ENCODE measurements at places on chromosomes 2 and 18.

DNA sequence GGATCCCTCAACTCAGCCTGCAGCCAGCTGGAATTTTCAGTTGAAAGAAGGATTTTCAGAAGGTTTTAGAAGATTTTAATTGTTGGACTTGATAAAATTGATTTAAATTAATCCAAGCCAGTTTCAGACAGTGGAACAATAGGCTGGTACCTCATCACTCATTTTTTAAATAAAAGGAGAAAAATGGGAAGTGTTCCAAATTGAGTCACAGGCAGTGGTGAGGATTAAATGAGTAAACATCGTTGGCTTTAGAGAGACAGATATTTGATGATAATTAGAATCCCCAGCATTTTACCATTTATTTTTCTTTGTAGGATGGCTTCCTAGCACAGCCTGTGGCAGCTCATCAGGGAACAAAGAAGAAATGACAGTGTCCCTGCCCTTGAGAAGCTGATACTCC is 7.4 kb downstream of the CXCR4 start:
- DNase-seq = no peak

GRCh38 chr2:126643972-126644371 is 12.0 kb upstream of the GYPC start:
- no peak for DNase-seq

DNA sequence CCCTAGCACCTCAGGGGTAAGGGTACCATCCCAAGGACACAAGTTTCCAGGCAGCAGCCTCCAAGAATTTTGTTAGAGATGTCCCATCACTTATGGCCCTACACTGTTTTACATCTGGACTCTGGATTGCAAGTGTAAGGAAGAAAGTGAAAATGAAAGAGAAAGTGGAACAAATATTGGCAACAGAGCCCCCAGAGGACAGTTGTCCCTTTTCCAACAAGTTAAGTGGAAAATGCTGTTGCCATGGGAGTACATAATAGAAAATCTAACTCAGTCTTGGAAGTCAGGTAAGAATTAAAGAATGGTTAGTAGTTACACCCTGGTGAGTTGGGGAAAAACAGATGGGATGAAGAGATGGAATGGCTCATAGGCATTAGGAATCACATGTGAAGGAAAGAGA is 50.6 kb downstream of the TTC21B start:
- DNase-seq = no peak

GRCh38 chr2:7270011-7270431 is 352.8 kb downstream of the RNF144A start:
- DNase-seq = no peak

- DNase-seq = no peak
Observed at GRCh38 chr18:35348001-35348400, 3.8 kb upstream of the ZNF24 start.

DNA sequence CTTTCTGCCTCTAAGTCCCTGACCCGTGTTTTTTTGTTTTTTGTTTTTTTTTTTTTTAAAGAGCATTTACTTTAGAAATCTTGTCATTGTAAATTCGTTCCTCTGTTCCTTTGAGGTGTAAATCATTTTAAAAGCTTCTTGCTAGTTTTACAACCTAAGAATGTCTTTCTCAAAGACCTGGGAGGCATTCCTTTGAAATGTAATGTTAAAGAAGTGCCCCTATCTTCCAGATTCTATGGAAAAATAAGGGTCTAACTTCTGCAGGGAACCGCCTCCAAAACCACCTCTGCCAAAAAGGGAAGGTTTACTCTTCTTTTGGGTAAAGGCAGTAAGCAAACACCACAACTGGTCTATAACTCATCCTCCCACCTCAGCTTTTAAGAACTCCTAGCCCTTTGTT is 259.6 kb upstream of the ZNF804A start:
- no peak for DNase-seq

DNA sequence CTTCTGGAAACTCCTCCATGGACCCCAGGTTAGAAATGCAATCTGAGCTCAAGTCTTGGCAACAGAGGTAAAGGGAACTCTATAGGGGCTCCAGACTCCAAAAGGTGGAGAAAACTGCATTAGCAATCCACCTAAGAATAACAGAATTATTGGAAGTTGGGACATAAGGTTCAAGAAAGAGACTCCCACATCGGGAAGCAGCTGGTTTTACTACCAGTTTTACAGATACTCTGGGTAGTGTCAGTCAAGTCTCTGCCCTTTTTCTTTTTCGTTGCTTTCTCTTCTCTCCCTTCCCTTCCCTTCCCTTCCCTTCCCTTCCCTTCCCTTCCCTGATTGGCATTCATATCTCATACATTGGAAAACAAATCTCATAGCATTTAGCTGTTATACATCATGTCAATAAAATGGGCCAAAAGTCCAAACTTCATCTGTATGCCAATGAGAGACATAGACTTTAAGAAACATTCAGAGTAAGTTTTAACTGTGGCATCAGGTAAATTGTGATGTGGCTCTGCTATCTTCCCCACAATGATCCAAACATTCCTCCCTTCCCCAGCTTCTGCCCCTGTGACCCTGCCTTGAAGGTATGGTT is 166.7 kb downstream of the KCNE4 start:
- DNase-seq = no peak

DNA sequence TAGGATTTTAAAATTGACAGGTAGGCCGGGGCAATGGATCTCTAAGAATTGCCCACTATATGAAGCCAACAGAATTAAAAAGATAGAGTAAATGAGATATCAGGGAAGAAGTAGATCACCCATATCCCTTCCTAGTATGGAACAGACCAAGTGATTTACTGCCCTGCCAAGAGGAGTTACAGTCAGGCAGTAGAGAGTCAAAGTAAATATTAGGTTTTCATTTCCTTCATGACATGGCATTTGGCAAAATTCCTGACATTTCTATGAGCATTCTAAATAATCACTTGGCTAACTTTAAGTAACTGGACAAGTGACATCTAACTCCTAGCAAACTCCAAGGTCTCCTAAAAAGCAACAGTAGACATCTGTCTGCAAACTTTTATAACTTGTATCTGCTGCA is 33.5 kb downstream of the GALNT5 start:
- no peak for DNase-seq

DNA sequence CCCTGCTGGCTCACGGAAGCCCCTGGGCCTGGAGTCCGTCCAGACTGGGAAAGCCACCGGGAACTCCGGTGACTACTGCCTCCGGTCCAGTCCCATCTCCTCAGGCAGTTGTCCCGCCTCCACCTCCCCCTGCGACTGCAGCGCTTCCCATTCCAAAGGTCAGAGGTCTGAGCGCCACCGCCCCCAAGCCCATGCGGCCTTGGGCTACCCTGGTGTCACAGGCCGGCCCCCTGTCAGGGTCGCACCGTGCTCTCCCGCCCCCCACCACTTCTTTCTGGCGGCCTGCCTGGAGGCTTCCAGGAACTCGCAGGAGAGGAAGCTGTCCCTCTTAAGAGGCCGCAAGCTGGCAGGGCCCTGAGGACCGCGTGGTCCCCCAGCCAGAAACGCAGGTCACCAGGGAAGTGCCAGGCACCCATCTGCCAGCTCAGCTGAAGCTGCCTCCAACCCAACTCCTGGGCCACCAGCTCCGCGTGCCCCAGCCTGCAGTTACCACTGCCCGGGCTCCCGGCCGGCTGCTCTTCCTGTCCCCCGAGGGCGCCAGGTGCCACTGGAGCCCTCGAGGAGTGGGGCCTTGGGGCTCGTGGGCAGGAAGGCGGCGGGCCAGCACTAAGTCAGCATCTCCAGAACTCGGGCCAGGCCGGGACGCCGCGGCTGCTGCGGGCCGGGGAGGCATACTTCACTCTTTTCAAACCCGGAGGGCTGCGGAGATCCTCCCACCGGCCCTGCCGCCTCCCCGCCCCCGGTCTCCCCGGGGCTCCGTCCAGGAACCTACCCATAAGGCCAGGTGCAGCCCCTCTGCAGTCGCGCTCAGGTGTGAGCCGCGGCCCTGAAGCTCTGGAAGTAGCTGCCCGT is 83.3 kb upstream of the POMC start:
- no peak for DNase-seq

DNA sequence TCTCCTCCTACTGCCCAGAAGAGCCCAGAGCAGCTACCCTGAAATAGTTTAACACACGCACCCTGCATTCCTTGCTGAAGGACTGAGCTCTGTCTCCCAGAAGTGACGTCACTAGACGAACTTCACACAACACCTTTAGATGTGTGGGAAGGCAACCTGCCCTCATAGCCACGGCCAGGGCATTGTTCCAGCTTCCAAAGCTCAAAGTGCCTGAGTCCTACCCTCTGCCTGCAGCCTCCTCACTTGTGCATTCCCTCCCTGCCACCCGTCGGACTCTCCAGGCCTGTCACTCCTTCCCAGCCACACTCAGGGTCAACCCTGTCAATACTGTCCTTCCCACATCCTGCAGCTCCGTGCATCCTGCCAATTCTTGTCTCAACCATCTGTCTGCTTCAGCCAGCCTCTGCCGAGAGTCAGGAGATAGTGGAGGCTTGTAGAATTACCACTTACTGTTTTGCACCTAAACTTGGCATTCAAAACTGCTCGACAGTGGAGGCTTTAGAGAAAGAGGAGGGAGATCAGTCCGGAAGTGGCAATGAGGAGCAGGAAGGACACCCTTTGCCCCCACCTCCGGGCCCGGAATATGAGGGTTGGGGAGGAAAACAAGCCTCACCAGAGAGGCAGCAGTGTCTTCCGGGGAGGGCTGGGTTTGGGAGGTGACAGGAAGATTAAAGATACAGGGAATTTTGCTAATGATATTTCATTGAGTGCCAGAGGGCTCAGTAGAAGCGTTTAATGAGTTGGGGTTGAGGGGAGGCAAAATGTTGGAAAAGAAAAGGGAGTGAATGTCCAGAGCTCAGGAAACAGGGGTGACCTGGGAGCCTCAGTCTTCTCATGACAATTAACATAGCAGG is 72.3 kb upstream of the ATG16L1 start:
- DNase-seq = no peak

DNA sequence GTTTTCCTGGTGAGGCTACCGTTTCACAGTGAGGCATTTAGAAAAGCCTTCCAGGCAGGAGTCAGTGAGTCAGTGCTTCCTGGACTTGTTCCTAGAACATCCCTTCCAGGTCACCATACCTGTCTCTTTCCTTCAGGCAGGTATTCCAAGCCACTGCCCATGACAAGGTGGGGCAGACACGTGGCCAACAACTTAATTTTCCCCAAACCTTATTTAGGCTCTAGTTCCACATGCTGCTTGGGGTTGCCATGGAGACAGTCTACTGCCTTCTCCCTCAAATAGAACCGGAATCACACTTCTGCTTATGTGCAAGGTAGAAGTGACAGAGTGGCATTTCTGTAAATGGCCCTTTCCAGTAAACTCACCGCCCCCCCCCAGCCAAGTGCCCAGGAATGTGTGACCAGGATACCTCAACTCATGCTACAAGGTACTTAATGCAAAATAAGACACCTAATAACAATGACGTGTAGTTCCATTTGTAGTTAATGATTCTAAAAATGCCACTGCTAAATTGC is 258.3 kb downstream of the PRKCE start:
- DNase-seq = no peak

GRCh38 chr2:85737961-85738360 is 15.8 kb upstream of the ATOH8 start:
- no peak for DNase-seq

GRCh38 chr2:72989770-72990556 is 72.6 kb downstream of the EMX1 start:
- DNase-seq = no peak

DNA sequence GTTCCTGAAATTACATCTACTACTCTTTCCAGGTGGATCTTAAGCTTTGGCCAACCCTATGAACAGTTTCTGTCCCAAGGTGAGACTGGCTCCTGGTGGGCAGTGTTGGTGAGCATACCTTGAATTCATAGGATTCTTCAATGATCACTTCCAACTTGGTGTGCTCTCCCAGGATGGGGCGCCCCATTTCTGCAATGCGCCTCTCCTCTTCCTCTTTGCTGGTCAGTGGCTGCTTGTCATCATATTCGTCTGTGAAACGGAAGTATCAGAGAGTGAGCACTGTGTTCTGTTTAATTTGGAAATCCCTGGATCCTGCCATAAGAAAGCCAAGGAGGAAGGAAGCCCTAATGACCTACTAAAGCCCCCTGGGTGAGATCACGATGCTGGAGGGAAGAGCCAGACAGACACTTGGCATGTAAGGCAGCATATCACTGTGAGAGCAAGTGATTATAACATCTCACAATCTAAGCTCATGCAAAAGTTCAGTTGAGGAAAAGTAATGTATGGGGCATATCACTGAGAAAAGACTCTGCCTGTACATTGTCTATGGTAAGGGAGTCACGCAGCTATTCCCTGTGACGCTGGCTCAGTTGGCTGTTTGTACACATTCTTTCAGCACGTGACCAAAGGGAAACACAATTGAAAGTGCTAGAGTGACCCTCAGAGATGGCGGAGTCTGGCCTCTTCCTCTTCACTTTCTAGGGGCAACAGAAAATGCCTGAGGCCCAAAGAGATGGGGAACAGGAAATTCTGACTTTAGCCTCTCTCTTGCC is 287.0 kb downstream of the SLC8A1 start:
- no peak for DNase-seq

- DNase-seq = no peak
Observed at GRCh38 chr2:2007551-2008501, 263.5 kb upstream of the PXDN start.

DNA sequence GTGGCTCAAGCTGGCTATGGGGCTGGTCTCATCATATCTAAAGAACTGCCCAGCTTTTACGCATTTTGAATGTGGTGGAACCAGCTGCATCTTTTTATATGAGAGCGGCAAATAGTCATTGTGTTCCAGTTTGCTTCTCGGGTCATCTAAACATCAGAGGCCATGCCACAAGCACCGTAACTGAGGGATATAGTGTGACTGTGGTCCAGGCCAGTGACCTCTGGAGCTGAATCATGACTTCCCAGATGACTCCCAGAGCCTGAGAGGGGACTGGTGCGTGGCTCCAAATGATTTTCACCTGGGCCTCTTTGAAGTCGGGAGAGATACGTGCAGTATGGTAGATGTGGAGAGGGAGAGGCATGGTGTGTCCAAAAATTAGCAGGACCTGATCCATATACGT is 271.0 kb downstream of the NEDD4L start:
- no peak for DNase-seq

- no peak for DNase-seq
Observed at GRCh38 chr2:190062053-190062452, 476 bp downstream of the MSTN start.

DNA sequence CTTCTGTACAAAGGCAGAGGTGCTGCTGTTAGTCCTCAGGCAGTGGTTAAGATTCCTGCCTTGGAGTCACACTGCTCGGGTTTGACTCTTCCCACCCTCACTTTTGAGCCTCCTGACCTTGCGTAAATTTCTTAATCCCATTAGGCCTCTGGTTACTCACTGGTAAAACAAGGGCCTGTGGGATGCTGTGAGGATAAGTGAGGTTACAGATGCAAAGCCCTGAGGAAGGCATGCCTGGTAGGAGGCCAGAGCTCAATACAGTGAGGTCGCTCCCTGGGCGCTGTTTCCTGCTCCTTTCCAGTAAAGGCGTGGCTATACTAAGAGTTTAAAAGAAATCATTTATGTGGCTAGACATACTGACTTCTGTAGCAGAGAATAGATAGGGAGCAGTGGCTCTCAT is 127.5 kb upstream of the TMEM200C start:
- no peak for DNase-seq

Data from effector CD8-positive, alpha-beta T cell (primary cell).